ENCODE measurements at places on chromosomes 16 and 17.

DNA sequence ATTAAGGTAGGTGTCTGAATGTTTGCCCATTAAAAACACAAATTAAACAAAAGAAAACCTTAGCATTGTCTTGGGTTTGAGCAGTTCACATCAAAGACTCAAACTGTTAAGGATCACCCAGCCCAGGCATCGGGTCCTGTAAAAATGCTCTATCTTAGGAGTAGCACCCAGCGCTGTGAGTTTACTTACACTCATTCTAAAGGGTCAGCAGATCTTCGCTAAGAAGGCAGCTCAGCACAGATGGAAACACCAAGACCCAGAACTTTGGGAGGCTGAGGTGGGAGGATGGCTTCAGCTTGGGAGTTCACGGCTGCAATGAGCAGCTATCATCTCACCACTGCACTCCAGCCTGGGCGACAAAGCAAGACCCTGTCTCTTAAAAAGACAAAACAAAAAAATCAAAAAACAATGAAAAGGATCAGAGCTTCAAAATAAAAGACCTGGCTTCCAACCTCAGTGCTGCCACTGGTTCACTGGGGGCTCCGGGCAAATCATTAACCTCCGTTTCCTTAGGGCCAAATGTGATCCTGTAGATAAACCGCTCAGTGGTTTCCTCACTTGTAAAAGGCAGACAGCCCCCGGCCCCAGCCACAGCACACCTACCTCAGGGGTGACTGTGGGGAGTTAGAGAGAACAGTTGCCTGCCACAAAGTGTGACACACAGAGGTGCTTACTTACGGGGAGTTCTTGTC is 11.1 kb downstream of the COG1 start:
- H3K27ac ChIP-seq = peak overlapping the region; percentile 40
- H3K36me3 ChIP-seq = peaks cover 100% of the 10 kb centered on the region
- no peak overlapping the region for H3K4me3 ChIP-seq
- H3K4me1 ChIP-seq = peaks cover 18% of the 10 kb centered on the region

DNA sequence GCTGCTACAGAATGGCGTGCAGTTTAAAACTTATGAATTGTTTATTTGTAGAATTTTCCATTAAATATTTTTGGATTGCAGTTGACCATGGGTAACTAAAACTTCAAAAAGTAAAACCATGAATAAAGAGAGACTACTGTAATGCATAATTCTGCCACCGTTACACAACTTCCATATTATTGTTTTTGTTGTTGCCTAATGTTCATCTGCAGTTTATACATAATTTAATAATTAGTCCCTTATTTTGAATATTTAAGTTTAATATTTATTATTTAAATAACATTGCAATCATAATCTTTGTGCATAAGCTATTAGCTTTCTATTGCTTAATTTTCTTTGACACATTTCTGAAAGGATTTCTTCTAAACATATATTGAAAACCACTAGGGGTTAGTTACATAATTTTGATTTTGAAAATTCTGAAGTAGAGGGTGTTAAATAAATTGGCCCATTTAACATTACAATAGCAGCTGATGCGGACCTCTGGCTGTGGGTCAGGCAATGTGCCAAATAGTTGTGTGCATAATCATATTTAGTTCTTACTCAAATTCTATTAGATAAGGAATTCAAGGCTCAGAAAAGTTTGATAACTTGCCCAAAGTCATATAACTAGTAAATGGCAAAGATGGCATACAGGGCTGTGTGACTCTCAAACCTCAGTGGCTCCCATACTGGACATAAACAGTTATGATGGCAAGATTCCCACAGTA is 31.1 kb downstream of the PPM1E start:
- no peak overlapping the region for H3K27ac ChIP-seq
- no peak for DNase-seq
- H3K36me3 ChIP-seq = no peaks in the 10 kb centered on the region
- H3K4me3 ChIP-seq = no peak overlapping the region
- no peaks in the 10 kb centered on the region for H3K27me3 ChIP-seq

DNA sequence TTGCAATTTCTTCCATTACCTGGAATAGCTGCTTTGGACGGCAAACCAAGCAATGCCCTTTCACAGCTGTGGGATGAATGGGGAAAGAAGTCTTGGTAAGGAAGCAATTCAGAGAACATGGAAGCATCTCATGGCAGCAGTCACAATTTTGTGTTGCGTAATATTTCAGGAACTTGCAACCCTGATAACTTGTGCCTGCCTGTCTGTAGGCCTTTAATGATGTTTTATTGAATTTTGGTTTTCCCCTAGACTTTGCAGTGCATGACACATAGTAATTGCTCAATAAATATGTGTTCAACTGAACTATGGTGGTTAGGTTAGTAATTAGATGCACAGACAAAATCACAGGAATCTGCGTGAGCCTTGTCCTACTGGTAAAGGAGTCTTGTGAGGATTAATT is 439.5 kb downstream of the WWOX start:
- H3K4me1 ChIP-seq = no peaks in the 10 kb centered on the region
- H3K4me3 ChIP-seq = no peak overlapping the region
- no peaks in the 10 kb centered on the region for H3K27me3 ChIP-seq
- no peak for DNase-seq
- no peak overlapping the region for H3K27ac ChIP-seq

GRCh38 chr17:69375229-69375628 is 39.3 kb upstream of the MAP2K6 start:
- H3K27me3 ChIP-seq = no peaks in the 10 kb centered on the region
- H3K4me1 ChIP-seq = no peaks in the 10 kb centered on the region
- no peak for DNase-seq
- H3K27ac ChIP-seq = no peak overlapping the region
- no peak overlapping the region for H3K4me3 ChIP-seq

- H3K4me1 ChIP-seq = peaks cover 16% of the 10 kb centered on the region
- no peak overlapping the region for H3K4me3 ChIP-seq
- no peak for DNase-seq
- no peaks in the 10 kb centered on the region for H3K27me3 ChIP-seq
Observed at GRCh38 chr17:61063528-61063927, 336.1 kb upstream of the TBX2 start.

DNA sequence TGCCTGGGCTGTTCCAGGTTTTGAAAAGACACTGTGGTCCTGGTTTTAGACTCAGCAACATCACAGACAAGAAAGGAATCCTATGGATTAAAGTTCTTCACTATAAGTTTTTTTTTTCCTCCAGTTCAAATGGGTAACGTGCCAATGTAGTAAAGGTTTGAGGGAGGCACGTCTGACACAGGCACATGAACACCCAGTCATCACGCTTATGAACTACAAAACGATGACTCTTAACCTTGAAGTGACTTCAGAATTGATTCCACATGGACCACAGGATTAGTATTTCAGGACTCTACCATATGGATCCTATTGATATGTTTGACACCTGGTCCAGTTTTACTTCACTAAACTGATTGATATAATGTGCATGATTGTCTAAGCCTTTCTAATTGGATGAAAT is 2.3 kb downstream of the PRMT7 start:
- H3K27ac ChIP-seq = no peak overlapping the region
- H3K27me3 ChIP-seq = no peaks in the 10 kb centered on the region
- H3K4me3 ChIP-seq = no peak overlapping the region
- H3K4me1 ChIP-seq = peaks cover 38% of the 10 kb centered on the region
- H3K36me3 ChIP-seq = peaks cover 32% of the 10 kb centered on the region

GRCh38 chr16:75580-76501 is 2.2 kb upstream of the MPG start:
- peaks cover 10% of the 10 kb centered on the region for H3K27me3 ChIP-seq
- peak overlapping the region; percentile 94 for H3K27ac ChIP-seq
- DNase-seq = peak; percentile 84

GRCh38 chr16:10584981-10585438 is 4.6 kb upstream of the EMP2 start:
- H3K4me1 ChIP-seq = peaks cover 11% of the 10 kb centered on the region
- H3K27ac ChIP-seq = no peak overlapping the region
- no peak for DNase-seq
- H3K27me3 ChIP-seq = peaks cover 5% of the 10 kb centered on the region
- H3K36me3 ChIP-seq = no peaks in the 10 kb centered on the region
- no peak overlapping the region for H3K4me3 ChIP-seq

DNA sequence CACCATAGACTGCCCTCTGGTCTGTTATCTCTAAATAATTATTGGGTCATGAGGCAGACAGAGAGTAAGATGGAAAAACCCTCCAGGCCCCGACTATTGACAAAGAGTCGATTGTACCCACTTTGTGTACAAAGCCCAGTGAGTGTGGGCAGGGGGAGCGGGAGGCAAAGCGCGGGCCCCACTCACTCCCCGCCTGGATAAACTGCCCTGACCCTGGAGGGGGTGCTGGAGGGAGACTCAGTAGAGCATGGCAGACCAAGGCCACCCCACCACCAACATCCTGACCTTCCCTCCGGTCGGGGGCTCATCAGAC is 11.2 kb upstream of the CPSF4L start:
- H3K27me3 ChIP-seq = no peaks in the 10 kb centered on the region
- H3K4me3 ChIP-seq = no peak overlapping the region
- H3K4me1 ChIP-seq = no peaks in the 10 kb centered on the region
- no peak for DNase-seq
- H3K27ac ChIP-seq = no peak overlapping the region
- no peaks in the 10 kb centered on the region for H3K36me3 ChIP-seq

DNA sequence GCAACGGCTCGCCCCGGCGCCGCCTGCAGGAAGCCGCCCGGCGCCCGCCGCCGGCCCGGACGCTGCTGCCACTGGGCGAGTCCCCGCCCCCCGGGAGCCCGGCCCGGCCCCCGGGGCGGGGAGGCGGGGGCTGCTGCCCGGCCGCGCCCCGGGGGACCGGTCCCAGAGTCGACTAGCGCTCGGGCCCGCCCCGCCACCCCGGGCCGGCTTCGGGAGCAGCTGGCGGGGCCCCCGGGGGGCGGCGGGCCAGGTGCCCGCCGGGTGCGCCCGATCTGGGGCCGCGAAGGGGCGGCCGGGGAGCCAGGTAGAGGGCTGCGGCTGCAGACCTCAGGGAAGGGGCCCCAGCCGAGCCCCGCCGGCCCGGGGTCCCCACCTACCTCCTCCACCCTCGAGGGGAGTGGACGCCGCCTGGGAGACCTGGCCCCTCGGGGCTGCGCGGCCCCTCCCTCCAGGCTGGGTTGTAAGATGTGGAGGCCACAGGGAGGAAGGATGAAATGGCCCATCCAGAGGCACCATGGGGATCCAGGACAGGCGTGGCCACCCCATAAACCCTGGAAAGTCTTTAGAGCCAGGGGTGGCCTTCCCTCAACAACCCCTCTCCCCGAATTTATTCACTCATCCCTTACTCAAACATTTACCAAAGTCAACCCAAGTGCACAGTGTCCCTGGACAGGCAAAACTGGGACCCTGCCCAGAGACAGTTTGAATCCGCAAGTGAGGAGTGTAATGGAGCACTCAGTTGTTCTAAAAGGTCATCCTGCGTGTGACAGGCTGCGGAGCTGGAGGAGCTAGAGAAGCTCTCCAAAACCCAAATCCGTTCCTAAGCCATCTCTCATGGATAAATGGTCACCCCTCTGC is at the start of gene CDYL2:
Gene CDYL2 (minus strand): TSS at position 73 of the 858 bp plus-strand sequence. CDS start 425 bp downstream, outside the sequence.
- peak within 1 kb of the TSS; percentile 67 for H3K27ac ChIP-seq
- peak within 1 kb of the TSS; percentile 62 for H3K4me3 ChIP-seq
- H3K27me3 ChIP-seq = no peaks in the 10 kb centered on the region
- peaks cover 4% of the 10 kb centered on the region for H3K4me1 ChIP-seq
- peak; percentile 65 for DNase-seq

DNA sequence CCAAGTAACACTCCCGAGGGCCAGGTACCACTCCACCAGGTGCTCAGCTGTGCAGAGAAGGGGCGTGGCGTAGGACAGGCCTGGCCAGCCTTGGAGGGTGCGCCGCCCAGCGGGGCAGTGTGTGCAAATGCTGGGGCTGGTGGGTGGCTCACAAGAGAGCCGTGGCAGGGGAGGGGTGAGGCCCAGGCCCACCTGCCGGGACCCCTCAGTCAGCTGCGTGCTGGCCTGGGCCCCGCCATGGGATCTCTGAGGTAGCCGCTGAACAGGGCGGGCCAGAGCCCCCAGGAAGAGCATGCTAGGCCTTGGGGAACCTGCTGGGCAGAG is 8.8 kb downstream of the TPSG1 start:
- H3K4me1 ChIP-seq = no peaks in the 10 kb centered on the region
- no peak for DNase-seq
- H3K27me3 ChIP-seq = no peaks in the 10 kb centered on the region
- H3K27ac ChIP-seq = no peak overlapping the region
- H3K4me3 ChIP-seq = no peak overlapping the region

- DNase-seq = no peak
- peaks cover 35% of the 10 kb centered on the region for H3K36me3 ChIP-seq
- no peak overlapping the region for H3K27ac ChIP-seq
Observed at GRCh38 chr17:30248786-30249185, 13.3 kb upstream of the SLC6A4 start.

GRCh38 chr17:15436473-15437302 is 30.7 kb downstream of the CDRT4 start:
- peak overlapping the region; percentile 73 for H3K27ac ChIP-seq
- H3K4me3 ChIP-seq = no peak overlapping the region
- H3K27me3 ChIP-seq = no peaks in the 10 kb centered on the region
- peak; percentile 55 for DNase-seq
- H3K36me3 ChIP-seq = no peaks in the 10 kb centered on the region
- H3K4me1 ChIP-seq = peaks cover 35% of the 10 kb centered on the region

DNA sequence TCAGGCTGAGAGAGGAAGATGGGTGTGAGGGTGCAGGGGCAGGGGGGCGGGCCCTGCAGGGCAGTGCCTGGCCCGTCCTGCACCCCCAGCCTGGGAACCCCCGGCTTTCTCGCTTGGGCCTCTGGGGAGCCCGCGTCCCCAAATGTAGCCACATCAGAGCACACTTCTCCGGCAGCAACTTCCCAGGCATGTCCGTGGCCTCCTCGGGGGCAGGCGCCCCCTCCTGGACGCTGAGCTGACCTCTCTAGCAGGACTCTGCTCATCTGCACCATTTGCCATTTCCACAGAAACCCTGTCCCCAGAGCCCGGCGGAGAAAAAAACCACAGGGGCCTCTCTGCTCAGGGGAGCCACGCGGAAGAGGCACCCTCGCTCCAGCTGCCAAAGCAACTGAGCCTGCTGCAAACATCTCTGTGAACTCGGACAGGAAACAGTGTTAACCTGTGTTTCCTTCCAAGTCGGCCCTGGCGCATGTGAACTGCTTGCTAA is 63.4 kb downstream of the KLHDC4 start:
- H3K4me1 ChIP-seq = no peaks in the 10 kb centered on the region
- no peaks in the 10 kb centered on the region for H3K27me3 ChIP-seq
- H3K4me3 ChIP-seq = no peak overlapping the region
- no peak for DNase-seq

- H3K4me1 ChIP-seq = no peaks in the 10 kb centered on the region
- H3K36me3 ChIP-seq = no peaks in the 10 kb centered on the region
Observed at GRCh38 chr17:72063756-72064450, 56.9 kb upstream of the SOX9 start.

- peaks cover 10% of the 10 kb centered on the region for H3K4me1 ChIP-seq
- H3K27ac ChIP-seq = no peak overlapping the region
- no peaks in the 10 kb centered on the region for H3K27me3 ChIP-seq
- no peak overlapping the region for H3K4me3 ChIP-seq
Observed at GRCh38 chr16:88499836-88500251, 46.8 kb downstream of the ZFPM1 start.

GRCh38 chr16:67260426-67261063 is 11.8 kb downstream of the SLC9A5 start:
- H3K36me3 ChIP-seq = no peaks in the 10 kb centered on the region
- no peaks in the 10 kb centered on the region for H3K27me3 ChIP-seq
- peak; percentile 30 for DNase-seq
- no peak overlapping the region for H3K27ac ChIP-seq
- no peaks in the 10 kb centered on the region for H3K4me1 ChIP-seq

Data from lower lobe of right lung (tissue), 2 donors.